Substantia nigra (tissue), 51 donors: ENCODE measurements at places on chromosomes 12 and 14.
A peak's percentile ranks its signal among the peaks of the same experiment; 100 is the strongest.

DNA sequence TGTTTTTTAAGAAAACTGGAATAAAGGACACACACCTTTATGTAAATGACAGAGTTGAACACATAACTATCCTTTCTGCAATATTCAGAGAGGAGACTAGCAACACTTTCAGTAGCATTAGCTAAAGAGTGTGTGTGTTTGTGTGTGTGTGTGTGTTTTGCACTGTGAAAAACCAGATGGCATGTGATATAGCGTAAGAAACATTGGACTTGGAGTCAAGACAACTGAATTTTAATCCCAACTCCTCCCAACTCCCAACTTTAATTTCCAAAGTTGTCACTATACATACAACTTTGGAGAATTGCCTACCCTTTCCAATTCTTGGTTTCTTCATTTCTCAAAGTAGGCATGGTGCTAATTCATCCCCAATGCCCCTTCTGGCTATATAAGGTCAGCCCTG lies 347.8 kb downstream of the KCNH5 start:
- DNase-seq = no peak

DNA sequence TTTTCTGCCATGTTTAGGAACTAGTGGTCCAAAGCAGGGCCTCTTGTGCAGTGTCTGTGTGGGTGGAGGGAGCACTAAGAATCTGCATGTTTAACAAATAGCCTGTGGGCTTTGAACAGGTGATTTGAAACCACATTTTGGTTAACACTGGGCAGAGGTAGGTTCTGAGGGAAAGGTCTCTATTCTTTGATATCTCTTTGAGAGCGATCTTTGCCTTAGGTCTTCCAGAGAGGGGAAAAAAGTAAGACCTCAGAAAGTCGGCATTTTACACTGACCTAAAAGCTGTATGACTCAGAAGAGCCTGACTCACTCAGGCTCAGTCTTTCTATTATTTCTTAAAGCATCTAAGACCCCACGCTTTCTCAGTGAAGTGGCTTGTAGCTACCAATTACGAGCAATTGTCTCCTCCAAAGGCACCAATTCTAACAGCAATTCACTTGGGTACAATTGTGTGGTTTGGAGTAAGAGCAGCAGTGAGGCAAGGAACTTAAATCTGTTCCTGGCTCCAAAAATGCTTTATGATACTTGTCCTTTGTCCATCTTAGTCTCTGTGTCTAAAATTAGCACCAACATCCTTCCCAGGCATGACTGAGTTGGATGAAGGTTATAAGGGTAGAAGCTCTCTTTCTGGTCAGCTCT lies 8.8 kb downstream of the EIF2B2 start:
- no peak for DNase-seq

GRCh38 chr14:92352158-92352985 lies 29.4 kb downstream of the SLC24A4 start:
- no peak for DNase-seq

DNA sequence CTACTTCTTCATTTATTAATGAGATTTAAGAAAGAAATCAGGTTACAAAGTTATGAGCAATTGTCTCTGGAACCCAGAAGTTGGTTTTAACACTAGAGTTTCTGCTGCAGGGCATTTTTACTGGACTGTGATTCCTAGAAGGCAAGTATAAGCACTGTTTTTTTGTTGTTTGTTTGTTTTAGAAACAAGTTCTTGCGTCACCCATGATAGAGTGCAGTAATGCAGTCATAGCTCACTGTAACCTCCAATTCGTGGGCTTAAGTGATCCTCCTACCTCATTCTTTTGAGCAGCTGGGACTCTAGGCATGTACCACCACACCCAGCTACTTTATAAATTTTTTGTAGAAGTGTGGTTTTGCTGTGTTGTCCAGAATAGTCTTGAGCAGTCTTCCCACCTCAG lies 25.6 kb downstream of the RAP1B start:
- no peak for DNase-seq

DNA sequence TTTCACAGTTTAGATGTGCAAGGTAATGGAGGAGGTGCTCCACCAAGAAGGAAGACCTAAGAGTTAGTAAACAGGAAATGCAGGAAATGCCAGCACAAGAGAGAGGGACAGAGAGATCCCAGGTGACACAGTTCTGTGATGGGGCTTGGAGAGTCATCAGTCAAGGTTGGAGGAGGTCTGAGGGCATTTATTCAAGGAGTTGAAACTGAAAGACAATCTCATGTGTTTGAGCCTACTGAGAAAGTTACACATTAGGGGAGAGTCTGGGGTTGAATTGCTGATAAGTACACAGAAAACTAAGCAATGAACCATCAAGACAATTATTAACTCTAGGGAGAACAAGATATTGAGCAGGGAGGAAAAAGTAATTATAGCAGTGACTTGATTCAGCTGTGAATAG lies 138.5 kb downstream of the ANO6 start:
- DNase-seq = no peak

DNA sequence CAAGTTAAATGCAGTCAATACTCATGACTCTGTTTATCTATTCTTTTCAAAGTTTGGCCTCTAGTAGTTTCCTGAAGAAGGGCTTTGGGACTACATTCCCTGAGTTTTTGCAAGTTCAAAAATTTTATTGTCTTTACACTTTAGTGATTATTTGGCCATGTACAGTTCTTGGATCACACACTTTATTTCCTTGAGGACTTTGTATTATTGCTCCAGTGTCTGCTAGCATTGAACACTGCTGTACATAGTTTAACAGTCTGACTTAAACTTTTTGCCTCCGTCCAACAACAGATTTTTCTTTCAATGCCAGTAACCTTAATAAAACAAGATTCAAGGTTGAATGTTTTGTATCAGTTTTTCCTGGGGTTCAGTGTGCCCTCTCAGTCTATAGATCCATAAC lies 132.3 kb downstream of the DERA start:
- no peak for DNase-seq

DNA sequence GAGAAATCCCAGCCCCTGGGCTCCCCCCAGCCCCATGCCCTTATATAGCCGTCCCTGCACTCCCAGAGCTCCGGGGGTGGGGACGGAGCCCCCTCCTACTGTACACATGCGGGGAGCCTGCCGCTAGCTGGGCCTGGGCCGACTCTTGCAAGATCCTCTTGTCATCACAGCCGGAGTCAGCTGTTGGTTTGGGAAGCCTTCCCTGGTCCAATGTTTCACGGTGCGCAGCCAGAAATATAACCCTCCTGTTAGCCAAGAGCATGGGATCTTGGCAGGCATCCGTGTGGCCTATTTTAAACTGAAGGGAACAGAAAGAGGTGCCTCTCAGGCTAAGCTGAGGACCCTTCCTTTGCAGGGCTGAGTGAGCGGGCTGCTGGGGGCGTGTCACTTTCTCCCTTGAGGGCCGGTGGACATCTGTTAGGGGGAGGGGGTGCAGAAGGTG lies 175.3 kb downstream of the TSPAN9 start:
- DNase-seq = peak; percentile 86

DNA sequence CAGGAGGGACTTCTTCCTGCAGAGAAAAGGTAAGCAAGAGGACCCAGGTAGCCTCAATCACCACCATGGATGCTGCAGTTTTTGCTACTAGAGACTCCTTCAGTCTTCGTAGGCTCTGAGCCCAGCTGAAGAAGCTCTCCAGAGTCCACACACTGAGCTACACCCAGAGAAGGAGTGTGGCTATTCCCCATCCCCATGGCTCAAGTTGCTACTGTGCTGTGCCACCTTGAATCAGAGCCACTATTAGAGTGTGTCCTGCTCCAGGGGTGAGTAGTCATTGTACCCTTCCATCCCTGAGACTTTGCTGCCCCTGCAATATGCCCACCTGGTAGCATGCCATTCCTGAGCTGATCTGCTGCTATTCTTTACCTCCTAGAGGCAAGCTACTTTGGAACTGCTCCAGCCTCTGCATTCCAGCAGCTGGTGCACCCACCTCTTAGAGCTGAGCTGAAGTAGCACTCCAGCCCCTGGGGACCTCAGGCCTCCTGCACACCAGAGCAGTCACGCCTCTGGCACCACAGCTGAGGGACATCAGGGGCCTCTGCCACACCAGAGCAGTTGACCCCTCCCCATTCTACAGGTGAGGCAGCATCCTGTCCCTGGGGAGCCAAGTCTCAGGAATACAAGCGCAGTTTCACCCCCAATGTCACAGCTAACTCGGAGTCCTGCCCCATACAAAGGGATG lies 213.0 kb downstream of the TRHDE start:
- DNase-seq = no peak

GRCh38 chr14:64209444-64210131 lies 84.6 kb downstream of the ESR2 start:
- DNase-seq = no peak

GRCh38 chr12:127680516-127680915 lies 586.5 kb upstream of the TMEM132C start:
- no peak for DNase-seq

- DNase-seq = no peak
Measured at GRCh38 chr14:90408713-90409112, 11.9 kb downstream of the CALM1 start.

DNA sequence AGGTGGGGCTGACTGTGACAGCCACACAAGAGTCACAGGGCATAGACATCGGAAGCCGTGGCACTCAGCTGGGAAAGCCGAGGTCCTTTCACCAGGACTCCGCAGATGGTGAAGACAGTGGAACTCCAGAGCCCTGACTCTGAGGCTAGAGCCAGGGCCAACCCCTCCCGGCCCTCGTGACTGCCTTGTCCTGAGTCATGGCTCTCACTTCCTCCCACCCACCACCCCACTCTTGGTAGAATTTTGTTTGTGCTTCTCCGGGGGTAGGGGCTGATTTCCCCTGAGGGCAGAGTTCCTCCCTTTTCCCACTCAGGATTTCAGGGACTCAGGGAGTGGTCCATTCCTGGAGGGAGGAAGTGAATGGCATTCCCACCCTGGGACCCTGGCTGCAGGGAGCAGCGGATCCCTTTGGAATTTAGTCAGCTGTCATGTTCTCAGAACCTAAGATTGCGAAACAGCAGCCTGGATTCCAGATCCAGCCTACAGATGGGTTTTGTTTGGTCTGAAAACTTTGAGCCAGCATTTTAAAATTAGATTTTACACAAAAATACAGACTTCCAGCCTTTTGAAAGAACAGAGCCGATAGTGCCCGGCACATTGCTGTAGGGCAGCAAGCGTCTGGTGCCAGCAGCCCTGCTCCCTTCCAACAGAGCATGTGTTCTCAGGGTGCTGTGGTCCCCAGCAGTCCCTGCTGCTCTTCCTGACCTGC lies 50.7 kb downstream of the TPCN1 start:
- peak; percentile 47 for DNase-seq

GRCh38 chr12:101010896-101011295 lies 199.1 kb downstream of the SLC5A8 start:
- DNase-seq = no peak

DNA sequence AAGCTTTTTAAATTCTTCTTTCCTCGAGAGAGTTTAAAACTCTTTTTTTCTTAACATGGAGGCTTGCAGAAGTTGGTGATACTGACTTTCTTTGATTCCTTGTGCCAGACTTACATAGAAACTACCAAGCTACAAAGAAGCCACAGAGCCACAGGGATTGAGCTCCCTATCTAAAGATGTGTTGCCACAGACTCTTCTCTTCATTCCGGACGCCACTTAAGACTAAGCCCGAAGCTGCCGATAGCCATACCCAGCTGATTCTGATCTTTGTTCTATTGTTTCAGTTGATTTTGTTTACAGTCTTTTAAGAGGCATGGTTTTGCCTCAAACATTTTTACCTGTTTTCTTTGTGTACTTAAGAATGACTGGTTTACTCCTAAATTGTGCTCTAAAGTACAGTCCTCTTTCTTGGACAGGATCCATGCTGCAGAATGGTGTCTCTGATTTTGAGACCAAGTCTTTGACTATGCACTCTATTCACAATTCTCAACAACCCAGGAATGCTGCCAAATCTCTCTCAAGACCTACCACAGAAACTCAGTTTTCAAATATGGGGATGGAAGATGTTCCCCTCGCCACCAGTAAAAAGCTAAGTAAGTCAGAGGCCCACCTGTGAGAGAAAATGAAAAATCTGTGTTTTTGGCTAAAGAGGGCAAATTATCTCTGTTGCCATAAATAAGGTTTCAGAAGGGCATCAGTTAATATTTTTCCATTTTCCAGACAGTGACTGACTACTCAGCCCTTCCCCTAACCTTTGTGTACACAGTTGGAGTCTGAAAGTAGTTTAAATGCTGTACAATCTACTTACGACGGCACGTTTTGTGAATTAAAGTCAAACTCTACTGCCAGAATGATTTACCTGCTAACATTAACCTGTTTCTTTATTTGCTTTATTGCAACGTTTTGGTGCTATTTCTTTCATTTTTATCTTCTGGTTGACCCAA lies 42.1 kb upstream of the KCNH3 start:
- DNase-seq = no peak

DNA sequence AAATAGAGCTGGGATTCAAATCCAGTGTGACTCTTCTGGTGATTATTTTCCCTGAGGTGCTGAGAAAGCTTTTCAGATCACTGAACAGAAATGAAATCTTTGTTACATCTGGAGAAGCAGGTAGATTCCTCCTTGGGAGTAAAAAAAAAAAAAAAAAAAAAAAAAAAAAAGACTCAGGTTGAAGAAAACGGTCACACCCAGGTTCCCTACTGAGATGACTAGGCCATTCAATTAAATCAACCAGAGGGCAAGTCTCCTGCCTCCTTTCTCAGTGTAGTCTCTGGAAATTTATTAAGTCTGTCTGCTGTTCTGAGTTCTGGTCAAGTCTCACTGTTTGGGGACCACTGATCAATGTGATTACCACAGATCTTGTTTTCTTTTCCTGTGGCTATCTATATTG lies 24.0 kb downstream of the ARG2 start:
- no peak for DNase-seq

DNA sequence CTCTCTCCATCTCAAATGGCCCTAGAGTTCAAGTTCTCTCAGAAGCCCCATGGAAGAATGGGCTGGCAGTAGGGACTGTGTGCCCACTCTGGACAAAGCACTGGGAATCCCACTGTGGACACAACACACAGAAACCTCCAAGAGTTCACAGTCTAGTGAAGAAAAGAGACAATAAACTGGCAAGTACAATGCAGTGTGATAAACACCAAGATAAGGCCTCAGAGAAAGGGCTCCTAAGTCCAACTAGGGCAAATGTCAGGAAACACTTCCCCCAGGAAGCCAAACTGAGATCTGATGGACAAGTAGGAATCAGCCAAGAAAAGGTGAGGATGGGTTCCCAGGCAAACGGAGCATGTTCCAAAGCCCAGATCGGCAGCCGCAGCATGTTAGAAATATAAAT lies 5.4 kb downstream of the VSIG10 start:
- no peak for DNase-seq

DNA sequence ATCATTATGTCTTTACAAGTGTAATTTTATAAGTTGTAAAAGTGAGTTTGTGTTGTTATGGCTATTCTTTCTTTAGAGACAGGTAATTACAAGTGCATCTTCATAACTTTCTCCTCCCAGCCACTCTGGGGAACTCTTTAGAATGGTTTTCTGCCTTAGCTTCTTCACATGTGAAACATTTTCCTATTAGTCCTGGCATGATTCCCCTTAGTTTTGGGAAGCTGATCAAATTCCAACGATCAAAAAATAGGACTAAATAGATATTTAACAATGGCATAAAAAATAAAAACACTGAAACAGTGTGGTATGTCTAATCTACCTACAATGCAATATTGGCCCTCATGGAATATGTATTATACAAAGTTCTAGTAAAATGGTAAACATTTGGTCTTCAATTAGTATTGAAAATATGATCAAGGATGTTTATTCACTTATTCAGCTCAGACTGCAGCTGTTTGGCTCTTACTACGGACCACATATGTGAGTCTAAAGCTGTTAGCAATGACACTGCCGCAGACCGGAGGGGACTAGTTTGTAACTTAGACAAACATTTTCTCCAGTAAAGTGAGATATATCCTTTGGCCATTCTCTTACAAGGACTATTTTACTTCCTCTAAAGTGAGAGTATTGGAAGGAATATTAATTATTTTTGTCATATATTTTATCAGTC lies 890.8 kb upstream of the USP15 start:
- DNase-seq = no peak
